Activated gamma-delta T cell treated with anti-CD3 and anti-CD28 coated beads, Interleukin-2, amount 50 U/mL, for 16 hours (primary cell): ENCODE measurements at places on chromosomes 4 and X.

- no peak for DNase-seq
Observed at GRCh38 chr4:58734030-58734674, 1624.0 kb upstream of the IGFBP7 start.

DNA sequence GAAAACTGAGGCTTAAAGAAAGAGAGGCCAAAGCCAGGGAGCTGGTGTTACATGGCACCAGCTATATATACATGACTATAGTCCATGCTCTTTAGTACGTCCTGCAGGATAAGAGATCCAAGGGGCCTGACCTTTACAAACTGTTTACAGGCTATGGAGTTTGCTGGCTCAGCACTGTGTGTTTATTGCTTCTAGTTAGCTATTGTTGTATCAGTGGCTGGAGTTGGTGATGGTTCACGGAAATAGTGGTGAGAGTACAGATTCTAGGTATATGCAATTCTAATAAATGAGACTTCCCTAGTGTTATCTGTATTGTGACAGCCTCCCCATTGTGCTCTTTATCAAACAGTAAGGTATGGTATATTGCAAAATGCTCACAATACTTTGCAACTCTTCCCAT lies 46.5 kb downstream of the REPS2 start:
- DNase-seq, result no peak

- DNase-seq, result no peak
Observed at GRCh38 chr4:137601934-137602333, 69.6 kb upstream of the PCDH18 start.

DNA sequence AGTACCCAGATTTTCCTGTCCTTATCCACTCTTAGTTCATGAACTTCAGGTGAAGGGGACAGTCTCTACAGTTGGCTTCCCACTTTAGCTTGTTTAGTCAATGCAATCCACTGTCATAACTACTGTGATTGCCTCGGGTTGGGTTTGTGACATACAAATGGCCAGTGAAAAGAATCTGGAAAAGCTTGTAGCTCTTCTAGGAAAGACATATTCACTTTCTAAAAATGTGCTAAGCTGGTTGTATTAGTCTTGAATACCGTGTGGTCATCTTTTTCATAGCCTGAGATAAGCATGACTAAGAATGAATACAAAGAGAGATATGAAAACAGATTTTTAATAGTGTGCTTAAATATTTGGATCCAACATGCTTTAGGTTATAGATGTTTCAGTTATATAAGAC lies 1443.5 kb upstream of the IGFBP7 start:
- DNase-seq, result no peak

GRCh38 chr4:179804440-179804839 lies 2362.2 kb upstream of the AGA start:
- no peak for DNase-seq

GRCh38 chrX:6898371-6898770 lies 249.1 kb upstream of the STS start:
- no peak for DNase-seq

GRCh38 chr4:121938282-121939092 lies 13.4 kb downstream of the TRPC3 start:
- no peak for DNase-seq
